ENCODE measurements at places on chromosomes 6 and 20.

DNA sequence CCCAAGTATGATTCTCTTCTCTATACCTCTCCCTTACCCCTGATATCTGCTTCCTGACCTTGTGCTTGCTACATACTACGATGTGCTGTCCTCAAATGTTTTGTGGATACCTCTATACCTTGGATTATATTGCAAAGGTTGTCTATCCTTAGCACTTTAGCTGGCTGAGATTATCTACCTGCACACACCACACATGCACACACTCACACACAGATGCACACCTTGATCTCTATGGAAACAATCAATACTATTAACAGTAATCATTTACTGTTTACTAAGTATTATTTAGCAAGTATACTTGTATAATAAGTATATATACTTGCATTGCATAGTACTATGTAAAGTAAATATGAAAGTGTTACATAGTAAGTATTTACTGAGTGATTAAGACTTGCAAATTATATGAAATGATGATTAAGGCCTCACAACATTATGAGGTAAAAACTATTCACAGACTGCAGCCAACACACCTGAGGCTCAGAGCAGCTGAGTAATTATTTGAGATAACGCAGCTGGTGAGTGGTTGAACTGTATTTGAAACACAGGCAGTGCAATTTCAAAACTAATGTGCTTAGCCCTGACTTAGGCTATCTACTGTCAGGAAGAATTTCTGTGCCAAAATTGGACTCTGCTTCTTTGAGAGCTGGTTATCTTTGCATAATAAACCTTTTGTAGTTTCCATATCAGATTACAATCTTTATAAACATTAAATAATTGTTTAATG lies 699.9 kb downstream of the FRK start:
- DNase-seq = no peak

GRCh38 chr20:23637282-23638221 lies at the start of gene CST3:
TSS of gene CST3 (minus strand) at chr20:23637955. CDS start at chr20:23637862, 93 bp downstream.
- peak; percentile 60 for DNase-seq

GRCh38 chr6:72382602-72383529 lies 239.0 kb upstream of the KCNQ5 start:
- DNase-seq = no peak

DNA sequence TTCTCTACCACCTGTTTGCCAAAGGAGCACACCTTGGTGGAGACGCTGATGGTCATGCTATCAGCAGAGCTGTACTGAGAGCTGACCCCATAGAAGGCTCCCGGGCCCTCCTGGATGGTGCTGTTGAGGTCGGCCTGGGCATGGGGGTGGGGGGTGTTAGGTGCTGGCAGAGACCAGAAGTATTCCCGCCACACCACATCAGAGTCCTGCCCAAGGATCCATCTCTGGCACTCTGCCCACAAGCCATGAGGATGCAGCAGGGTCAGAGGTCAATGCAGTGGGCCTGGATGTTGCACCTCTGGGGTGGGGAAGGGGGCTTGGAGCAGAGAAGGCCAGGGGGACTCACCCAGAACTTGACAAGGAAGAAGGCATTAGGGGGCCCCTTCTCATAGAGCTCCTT lies 7.4 kb downstream of the RPL10A start:
- DNase-seq = no peak

- no peak for DNase-seq
Measured at GRCh38 chr6:38187811-38188590, 368.5 kb downstream of the ZFAND3 start.

- DNase-seq = no peak
Measured at GRCh38 chr20:18466574-18466893, 296 bp downstream of the DZANK1 start.

DNA sequence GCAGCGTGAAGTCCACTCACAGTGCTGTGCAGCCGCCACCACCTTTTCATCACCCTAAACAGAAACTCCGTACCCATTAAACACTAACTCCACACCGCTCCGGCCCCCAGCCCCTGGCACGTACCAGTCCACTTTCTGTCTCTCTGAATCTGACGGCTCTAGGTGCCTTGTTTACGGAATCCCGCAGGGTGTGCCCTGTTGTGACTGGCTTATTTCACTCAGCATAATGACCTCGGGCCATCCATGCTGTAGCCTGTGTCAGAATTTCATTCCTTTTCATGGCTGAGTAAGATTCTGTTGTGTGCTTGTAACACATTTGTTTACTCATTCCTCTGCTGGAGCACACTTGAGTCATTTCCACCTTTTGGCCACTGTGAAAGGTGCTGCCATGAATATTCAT lies 18.0 kb downstream of the TCFL5 start:
- DNase-seq = no peak

DNA sequence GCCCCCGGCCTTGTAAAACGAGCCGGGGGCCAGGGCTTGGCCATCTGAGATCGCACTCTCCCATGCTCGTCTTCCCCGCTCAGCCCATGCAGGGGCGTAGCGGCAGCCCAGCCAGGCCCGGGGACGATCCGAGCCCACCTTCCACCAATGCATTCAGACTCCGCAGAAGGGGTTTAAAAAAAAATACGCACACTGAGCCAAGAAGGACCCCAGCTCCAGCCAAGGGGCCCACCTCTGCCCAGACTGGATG lies 320 bp downstream of the GSTA4 start:
- DNase-seq = no peak

- no peak for DNase-seq
Measured at GRCh38 chr20:60584221-60584620, 626.0 kb downstream of the CDH26 start.

- DNase-seq = no peak
Measured at GRCh38 chr20:49187330-49187850, 744 bp downstream of the STAU1 start.

DNA sequence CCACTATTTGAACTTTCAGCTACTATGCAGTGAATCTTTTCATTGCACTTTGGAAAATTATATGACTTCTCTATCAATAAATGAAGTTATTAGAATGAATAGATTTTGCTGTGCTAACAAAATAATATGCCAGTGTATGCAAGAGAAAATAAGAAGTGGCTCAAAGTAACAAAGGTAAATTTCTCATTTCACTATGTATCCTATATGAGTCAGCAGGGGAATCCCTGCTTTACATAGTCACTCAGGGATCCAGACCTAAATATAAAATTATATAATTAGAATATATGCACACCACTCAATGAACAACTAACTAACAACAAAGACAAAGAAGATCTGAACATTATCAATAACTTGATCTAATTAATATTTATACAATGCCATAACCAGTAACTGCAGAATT lies 390.8 kb upstream of the IRAK1BP1 start:
- DNase-seq = no peak

- no peak for DNase-seq
Measured at GRCh38 chr20:35106827-35107380, 14.3 kb upstream of the TRPC4AP start.

GRCh38 chr6:13742961-13743735 lies 31.5 kb upstream of the RANBP9 start:
- no peak for DNase-seq

- DNase-seq = no peak
Measured at GRCh38 chr20:3227936-3228749, 10.8 kb downstream of the SLC4A11 start.

DNA sequence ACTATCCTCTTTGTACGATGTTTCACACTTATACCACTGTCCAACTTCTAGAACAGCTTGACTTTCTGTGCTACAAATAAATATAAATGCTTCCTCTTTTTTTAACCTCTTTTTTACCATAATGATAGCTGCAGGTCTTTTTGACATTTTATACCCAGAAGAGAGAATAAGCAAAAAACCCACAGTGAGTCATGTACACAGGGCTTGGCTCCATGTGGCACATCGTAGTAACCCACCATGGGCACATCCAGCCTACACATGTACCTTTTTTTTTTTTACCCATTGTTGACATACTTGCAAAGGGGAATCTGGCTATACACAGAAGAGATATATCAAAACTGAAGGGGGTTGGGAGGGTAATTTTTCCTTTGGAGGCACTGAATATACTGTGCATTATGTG lies 59.5 kb upstream of the RSPO3 start:
- DNase-seq = no peak

DNA sequence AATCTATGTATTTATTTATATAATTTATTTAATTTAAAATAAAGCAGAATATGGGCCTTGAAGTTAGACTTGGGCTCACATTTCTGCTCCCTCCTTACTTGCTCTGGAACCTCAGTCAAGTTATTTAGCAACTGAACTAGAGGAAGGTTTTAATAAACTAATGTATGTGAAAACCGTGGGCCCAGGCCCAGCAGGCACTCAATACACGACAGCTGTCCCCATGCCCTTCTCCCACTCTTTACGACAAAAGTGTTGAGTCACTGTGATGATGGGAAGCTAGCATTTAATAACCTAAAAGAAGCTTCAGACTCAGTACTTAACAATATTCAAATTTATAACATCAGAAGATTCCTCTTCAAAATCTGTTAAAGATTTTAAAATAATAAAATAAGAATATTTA lies 46.7 kb downstream of the SERAC1 start:
- DNase-seq = no peak

DNA sequence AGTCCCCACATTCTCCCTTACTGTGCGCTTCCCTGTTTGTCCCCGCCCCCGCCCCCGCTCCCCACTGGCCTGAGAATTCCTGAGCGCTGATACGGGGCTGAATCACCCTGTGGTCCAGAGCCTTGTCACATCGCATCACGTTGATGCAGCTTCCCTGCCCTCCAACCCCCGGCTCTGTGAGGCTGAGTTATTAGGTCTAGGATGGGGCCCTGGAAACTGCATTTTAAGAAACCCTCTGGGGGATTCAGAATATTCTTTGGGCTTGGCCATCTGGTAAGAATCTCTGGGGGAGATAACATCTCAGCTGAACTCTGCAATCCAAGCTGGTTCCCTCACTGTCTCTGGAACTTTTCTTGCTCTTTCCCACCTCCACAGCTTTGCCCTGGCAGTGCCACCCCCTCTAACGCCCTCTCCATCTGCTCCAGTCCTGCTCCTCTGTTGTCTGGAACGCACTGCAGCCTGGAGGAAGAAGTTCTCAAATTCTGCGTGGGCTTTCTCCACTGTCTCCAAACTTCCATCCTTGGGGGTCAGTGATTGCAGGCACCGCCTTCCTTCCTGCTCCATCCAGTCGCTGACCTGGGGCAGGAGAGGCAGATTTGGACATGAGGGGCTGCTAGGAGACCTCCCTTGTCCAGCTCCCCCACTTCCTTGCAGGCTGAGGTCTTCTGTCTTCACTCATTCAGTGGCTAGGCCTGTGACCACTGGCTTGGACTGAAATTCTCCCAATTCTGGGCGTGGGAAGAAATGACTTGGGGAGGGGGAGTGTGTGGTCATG lies 42.6 kb downstream of the KIAA1755 start:
- DNase-seq = no peak

GRCh38 chr6:99789767-99790166 lies 183.1 kb downstream of the PRDM13 start:
- DNase-seq = no peak

DNA sequence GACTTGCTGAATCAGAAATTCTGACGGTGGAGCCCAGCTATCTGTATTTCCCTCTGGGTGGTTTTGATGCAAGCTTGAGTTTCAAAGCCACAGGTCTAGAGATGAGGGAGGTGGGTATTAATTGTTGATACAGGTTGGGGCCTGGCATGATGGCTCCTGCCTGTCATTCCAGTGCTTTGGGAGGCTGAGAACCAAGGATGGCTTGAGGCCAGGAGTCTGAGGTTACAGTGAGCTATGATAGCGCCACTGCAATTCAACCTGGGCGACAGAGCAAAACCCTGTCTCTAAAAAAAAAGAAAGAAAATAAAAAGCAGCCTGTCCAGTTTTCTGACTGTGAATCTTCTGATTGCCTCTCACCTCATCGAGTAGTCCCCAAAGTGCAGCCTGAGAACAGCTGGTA lies 184.8 kb upstream of the SASH1 start:
- no peak for DNase-seq

DNA sequence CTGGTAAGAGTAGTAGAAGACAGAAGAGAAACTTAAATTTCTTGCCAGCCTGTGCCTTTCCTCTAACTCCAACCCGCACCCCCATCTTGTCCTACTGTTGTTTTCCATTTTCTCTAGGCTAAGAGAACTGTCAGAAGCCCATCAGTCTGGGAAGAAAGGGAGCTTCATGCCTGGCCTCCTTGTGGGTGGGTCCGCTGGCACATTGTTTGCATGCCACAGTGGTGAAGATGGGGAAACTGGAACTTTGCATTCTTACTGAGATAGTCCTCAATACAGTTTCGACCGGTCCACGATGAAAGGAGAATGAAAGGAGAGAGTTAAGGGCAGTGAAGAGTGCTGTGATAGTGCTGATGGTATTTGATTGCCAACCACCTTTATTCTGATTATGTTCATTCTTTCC lies 103.1 kb downstream of the TCP11 start:
- no peak for DNase-seq

GRCh38 chr6:31972709-31973350 lies 892 bp upstream of the DXO start:
- no peak for DNase-seq

DNA sequence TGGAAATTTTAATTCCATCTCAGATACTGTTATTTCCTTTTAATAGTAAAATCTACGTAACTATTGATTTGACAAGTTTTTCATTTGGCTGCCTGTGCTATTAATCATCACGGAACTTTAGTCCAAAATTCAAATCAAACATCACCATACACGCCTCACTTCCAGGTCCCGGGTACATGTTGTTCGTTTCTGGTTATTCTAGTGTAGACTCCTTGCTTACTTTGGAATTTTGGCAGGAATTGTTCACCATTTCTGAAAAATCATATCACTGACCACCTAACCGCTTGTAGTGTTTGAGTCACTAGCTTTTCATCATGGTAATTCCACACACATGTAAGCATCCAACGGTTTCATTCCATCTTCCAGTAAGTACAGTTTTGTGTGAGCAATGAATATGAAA lies 98.0 kb upstream of the NHSL1 start:
- peak; percentile 63 for DNase-seq

GRCh38 chr20:59782986-59783640 lies 150.3 kb downstream of the SYCP2 start:
- no peak for DNase-seq

DNA sequence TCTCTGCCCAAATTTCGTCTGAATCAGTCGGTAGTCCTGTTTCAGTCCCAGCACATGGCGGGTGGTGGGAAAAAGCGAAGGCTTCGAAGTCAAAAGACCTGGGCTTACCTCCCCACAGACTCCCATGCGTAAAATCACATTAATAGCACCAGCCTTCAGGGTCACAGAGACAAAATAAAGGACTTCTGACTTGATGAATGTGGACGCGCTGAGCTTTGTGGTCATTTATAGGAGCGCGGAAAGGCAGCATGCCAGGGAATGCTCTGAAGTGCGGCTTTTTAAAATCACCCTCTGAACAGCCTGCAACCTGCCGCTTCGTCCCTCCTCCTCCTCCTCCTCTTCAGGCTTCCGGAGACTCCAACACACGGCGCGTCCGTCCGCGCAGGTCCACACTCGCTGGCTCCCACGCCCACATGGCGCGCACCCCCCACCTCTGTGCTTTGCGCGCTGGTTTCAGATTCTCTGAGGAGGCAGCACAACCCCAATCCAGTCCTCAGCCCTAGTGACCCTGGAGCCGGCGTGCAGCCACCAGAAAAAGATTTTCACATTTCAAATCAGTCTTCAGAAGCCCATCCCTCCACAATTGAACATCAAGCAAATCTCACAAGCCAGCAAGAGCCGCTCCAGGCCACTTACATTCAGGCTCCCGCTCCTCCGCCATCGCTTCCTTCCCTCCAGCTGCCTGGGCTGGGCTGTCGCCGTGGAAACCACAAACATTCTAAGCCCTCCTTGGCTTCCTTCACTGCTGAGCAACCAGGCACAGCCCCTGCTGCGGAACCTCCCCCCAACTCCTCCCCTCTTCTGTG lies at the start of gene C6orf118:
C6orf118 (minus strand) TSS at position 680 of the 806 bp plus-strand sequence; CDS start at position 661, 19 bp downstream.
- peak; percentile 29 for DNase-seq

Data from pulmonary artery endothelial cell (primary cell).